ENCODE measurements at places on chromosomes 2 and 18.

- no peak for DNase-seq
Observed at GRCh38 chr18:23354625-23355024, 98.5 kb upstream of the RIOK3 start.

DNA sequence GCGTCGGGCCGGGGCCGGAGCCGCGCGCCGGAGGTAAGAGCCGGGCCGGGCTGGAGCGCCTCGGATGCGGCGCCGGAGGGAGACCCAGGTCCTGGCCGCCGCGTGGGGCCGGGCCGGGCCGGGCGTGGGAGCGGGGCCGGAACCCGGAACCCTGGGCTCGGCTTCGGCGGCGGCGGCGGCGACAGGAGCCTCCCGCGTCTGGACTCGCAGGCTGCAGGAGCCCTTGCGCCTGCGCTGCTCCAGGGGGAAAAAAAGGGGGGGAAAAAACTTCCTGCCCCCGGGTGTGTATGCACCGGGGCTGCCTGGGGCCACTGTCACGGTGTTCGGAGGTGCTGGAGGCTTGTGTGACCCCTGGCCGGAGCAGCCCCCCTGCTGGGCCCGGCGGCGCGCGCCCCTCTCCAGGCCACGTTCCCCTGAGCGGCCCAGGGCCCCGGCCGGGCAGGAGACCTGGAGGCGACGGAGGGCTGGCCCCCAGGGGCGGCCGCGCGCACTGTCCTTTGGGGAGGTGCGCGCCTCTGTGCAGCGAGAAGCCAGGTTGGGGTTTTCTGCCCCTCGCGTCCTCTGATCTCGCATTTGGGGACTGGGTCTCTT is 864 bp downstream of the KLHL29 start:
- DNase-seq, result no peak

DNA sequence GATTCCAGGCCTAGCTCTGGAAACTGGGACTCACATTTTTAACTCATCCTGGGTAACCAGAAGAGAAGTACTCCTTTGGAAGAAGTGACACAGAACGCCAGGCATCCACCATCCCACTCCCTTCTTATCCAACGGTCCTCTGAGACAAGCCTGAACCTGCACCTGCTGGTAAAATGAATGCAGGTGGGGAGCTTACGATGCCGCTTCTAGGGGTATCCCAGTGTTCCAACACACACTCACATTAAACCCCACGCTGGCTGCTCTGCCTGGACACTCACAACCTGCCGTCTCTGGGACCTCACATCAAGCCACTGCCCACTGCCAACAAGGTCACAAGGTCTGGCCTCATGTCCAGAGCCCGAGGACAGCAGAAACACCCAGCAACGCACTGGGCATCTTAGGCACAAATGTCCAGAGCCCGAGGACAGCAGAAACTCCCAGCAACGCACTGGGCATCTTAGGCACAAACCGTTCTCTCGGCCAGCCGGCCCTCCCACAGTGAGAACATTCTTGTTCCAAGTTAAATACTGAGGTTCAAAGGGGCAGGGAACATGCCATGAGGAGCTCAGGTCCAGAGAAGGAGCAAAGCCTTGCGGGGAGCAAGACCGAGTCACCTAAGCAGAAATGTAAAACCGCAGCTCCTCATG is 9.9 kb downstream of the SLC66A2 start:
- no peak for DNase-seq

DNA sequence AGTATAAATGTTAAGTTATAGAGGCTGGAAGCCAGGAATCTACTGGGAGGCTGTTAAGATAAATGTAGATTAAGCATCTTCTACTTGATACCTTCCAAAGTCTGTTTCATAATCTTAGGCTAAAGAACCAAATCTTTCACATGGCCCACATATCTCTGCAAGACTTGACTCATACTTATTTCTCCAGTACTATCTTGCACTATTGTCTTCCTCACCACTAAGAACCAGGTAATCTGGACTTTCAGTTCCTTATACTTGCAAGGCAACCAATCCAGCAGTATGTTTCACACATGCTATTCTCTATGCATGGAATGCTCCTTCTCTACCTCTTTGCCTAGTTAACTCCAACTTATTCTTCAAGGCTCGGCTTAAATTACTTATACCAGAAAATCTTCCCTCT is 62.2 kb downstream of the RBMS1 start:
- DNase-seq, result no peak

- DNase-seq, result no peak
Observed at GRCh38 chr18:46283895-46284295, 179.7 kb downstream of the HAUS1 start.

GRCh38 chr2:105371810-105372209 is 27.0 kb downstream of the FHL2 start:
- DNase-seq, result no peak

DNA sequence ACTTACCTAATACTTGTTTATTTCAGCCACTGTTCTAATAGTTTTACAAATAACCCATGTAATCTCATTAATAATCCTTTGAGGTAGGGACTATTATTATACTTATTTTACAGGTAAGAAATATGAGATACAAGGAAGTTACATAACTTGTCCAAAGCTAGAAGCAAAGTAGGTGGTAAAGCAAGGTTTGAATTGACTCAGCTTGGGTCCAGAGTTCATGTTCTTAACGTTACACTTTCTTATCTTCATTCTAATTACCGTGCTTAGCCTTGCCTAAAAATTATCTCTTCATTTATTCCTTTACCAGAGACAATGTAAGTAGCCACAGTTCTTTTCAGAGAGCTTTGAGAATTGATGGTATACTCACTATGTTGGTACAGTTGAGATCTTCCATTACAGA is 743.6 kb downstream of the KCNJ3 start:
- DNase-seq, result no peak

- DNase-seq, result no peak
Observed at GRCh38 chr2:123468071-123468470, 557.0 kb upstream of the CNTNAP5 start.
